ENCODE measurements at places on chromosomes 4 and X. TPM values are rescaled to one million over a fixed set of nuclear protein-coding genes. Genes with fewer than 3 reads are reported as not detected.

Gene RASSF6
- 36.2 TPM for total RNA-seq

Gene CT55
- total RNA-seq: not detected

Gene NAP1L2
- 2.9 TPM for total RNA-seq

Gene TNMD
- not detected for total RNA-seq

Gene CD38
- not detected for total RNA-seq

GRCh38 chrX:39903343-39903742 lies 194.4 kb downstream of the BCOR start:
- H3K4me1 ChIP-seq: peaks cover 3% of the 10 kb centered on the region
- H3K36me3 ChIP-seq: no peaks in the 10 kb centered on the region
- H3K4me3 ChIP-seq: no peak overlapping the region
- no peaks in the 10 kb centered on the region for H3K27me3 ChIP-seq

- no peaks in the 10 kb centered on the region for H3K36me3 ChIP-seq
- H3K4me3 ChIP-seq: no peak overlapping the region
- no peak overlapping the region for H3K27ac ChIP-seq
- no peaks in the 10 kb centered on the region for H3K4me1 ChIP-seq
- DNase-seq: no peak
These were observed 2.4 kb downstream of the SRD5A3 start for GRCh38 chr4:55348466-55348865.

- no peak for DNase-seq
- no peaks in the 10 kb centered on the region for H3K36me3 ChIP-seq
- peak overlapping the region; percentile 72 for H3K27ac ChIP-seq
- no peaks in the 10 kb centered on the region for H3K27me3 ChIP-seq
- H3K4me1 ChIP-seq: peaks cover 18% of the 10 kb centered on the region
These were observed 57.0 kb upstream of the ARSJ start for GRCh38 chr4:114036426-114036825.

- H3K4me3 ChIP-seq: no peak overlapping the region
- no peaks in the 10 kb centered on the region for H3K36me3 ChIP-seq
- no peak for DNase-seq
- H3K4me1 ChIP-seq: no peaks in the 10 kb centered on the region
- H3K27ac ChIP-seq: no peak overlapping the region
- no peaks in the 10 kb centered on the region for H3K27me3 ChIP-seq
These were observed 38.2 kb upstream of the PLAC8 start for GRCh38 chr4:83152746-83153145.

DNA sequence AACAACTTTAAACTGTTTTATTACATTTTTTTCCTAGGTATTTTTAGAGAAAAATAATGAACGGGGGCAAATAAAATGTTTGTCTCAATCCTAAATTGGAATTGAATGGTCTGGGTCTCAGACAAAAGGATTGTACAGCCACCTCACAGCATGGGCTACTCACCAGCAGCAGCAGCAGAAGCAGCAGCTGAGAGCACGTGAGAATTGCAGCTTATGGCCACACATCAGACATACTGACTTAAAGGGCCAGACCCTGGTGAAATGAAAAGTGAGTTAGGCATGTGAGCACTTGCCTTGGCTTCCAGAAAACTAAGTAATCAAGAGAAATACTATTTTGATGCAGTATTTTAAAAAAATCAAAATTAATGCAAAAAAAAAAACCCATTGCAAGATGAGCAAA lies 56.6 kb downstream of the AASDH start:
- no peak for DNase-seq
- peaks cover 13% of the 10 kb centered on the region for H3K36me3 ChIP-seq
- H3K27ac ChIP-seq: no peak overlapping the region
- H3K27me3 ChIP-seq: no peaks in the 10 kb centered on the region
- no peak overlapping the region for H3K4me3 ChIP-seq
- no peaks in the 10 kb centered on the region for H3K4me1 ChIP-seq

GRCh38 chrX:3295731-3296130 lies 50.7 kb downstream of the MXRA5 start:
- H3K4me3 ChIP-seq: no peak overlapping the region
- H3K36me3 ChIP-seq: no peaks in the 10 kb centered on the region
- H3K27ac ChIP-seq: no peak overlapping the region
- DNase-seq: no peak
- H3K4me1 ChIP-seq: no peaks in the 10 kb centered on the region

DNA sequence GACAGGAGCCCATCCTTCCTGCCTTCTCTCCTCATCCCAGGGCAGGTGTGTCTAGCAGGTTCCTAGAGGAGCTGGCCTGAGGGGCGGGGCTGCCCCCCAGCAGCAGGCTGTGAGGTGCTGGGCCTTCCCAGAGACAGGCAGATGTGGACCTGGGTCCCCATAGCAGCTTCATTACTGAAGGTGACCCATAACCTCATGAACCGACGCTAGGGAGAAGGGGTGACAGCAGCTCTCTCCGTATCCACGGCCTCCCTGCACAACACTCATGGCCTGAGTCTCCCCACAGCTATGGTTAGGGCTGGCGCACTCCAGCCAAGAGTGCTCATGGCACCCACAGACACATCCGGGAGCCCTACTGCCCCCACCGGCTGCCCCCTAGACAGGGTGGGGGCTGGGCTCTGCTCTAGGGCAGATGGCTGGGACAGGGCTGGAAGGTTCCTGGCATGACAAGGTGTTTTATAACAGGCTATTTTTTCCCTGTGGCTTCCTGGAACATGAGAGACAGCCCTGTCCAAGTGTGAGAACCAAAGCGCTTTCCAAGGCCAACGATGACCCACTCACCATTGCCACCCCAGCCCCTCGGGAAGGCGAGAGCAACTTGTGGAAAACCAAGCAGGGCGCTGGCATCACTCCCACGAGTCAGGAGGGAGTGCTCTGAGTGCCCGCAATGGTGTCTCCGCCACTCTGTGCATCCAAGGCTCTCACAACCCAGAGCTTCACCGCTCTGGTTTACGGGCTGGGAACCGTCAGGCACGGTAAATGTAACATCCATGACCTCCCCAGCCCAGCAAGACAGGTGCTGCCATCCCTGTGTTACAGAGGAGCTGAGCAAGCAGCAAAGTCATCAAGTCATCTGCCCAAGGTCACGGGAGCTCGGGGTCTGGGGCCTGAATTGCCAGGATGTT lies 59.8 kb downstream of the ACOX3 start:
- H3K36me3 ChIP-seq: no peaks in the 10 kb centered on the region
- DNase-seq: no peak
- peaks cover 4% of the 10 kb centered on the region for H3K4me1 ChIP-seq
- H3K27ac ChIP-seq: no peak overlapping the region
- H3K4me3 ChIP-seq: no peak overlapping the region

DNA sequence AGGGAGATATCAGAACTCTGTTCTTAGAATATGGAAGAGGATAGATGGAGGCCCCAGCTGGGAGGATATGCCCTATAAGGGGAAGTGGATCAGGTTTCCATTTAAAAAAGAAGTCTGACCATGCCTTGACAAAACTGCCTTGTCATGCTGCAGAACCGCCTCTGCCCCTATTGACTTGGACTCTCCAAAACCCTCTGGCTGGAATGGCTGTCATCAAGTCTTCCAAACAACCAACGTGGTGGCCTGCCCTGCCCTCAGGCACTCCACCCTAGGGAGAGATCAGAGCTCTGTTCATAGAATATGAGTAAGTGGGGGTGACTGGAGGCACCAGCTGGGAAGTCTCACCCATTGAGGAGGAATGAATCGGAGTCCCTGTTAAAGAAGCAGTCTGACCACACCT lies 114.9 kb downstream of the VSIG4 start:
- H3K27ac ChIP-seq: no peak overlapping the region
- no peaks in the 10 kb centered on the region for H3K4me1 ChIP-seq
- H3K4me3 ChIP-seq: no peak overlapping the region
- DNase-seq: no peak
- no peaks in the 10 kb centered on the region for H3K27me3 ChIP-seq

- H3K27ac ChIP-seq: no peak overlapping the region
- H3K4me1 ChIP-seq: no peaks in the 10 kb centered on the region
- H3K27me3 ChIP-seq: peaks cover 27% of the 10 kb centered on the region
- H3K4me3 ChIP-seq: no peak overlapping the region
- DNase-seq: no peak
These were observed 110.7 kb upstream of the ADRA2C start for GRCh38 chr4:3655485-3655884.

DNA sequence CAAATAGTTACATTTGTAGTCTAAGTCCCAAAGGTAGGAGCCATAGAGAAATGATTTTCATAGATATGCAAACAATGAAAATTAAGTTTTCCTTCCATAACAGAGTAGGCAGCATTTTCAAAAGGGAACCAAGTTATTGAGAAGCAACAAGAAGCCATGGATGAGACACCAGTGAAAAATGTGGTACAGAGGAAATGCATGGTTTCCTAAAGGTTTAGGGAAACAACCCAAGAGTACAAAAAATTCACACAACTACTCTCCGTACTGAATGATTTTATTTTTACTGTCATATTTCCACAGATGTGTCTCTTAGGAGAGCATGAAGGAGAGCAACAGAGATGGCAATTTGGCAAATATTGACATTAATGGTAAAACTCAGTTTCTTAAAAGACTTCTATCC lies 1408.9 kb upstream of the PCDH7 start:
- H3K4me3 ChIP-seq: no peak overlapping the region
- no peaks in the 10 kb centered on the region for H3K27me3 ChIP-seq
- H3K36me3 ChIP-seq: no peaks in the 10 kb centered on the region
- no peak for DNase-seq
